KBM-7 (cell line): ENCODE measurements at places on chromosomes 16 and 17.

DNA sequence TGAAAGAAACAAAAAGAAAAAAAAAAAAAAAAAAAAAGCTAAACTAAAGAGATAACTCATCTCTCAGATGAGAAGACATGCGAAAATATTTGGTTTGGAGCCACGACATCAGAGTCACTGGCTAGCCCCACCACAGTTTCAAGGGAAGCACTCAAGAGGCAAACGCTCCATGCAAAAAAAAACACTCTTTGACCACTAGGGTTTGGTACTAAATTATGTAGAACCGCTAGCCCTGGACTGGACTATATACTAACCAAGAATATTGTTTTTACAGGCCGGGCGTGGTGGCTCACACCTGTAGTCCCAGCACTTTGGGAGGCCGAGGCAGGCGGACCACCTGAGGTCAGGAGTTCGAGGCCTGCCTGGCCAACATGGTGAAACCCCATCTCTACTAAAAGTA lies 37.3 kb downstream of the METTL16 start:
- DNase-seq: no peak

DNA sequence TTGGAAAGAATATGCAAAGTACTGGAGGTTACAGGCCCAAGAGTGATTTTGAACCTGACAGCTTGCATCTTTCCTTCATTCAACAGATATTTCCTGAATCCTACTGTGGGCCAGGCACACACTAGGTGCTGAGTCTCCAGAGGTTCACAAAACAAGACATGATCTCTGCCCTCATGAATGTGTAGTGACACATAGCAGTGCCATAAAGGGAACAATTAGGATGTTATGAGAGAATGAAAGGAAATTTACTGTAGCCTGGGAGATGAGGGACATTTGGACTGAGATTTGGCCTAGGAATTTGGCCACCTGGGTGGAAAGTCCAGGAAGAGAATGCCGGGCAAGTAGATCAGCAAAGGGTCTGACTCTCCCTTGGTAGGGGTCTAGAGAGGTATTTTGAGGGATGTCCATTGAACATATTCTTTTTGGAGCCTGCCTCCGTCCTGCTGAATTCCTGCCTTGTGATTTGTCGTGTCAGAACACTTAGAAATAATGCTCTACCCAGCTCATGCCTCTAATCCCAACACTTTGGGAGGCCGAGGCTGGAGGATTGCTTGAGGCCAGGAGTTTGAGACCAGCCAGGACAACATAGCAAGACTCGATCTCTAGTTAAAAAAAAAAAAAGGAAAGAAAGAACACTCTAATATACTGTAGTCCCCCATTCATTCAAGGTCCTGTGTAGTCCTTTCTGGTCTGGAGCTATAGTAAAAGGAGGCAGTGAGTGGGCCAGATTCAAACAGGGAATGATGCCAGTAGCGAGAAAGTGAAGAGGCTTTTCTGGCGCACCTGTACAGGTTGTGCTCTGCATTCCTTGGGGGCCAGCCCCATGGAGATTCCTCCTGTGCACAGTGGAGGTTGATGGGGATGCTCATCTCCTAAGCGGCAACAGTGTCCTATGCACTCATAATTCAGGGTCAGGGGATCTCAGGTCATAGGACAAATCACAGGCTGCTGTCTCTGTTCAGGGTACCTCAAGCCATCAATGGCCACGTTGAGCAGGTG lies 90.6 kb upstream of the CLEC18A start:
- no peak for DNase-seq

GRCh38 chr16:85610059-85610445 lies 3.1 kb upstream of the GSE1 start:
- no peak for DNase-seq

GRCh38 chr16:11625769-11626168 lies 39.0 kb upstream of the LITAF start:
- DNase-seq: no peak

DNA sequence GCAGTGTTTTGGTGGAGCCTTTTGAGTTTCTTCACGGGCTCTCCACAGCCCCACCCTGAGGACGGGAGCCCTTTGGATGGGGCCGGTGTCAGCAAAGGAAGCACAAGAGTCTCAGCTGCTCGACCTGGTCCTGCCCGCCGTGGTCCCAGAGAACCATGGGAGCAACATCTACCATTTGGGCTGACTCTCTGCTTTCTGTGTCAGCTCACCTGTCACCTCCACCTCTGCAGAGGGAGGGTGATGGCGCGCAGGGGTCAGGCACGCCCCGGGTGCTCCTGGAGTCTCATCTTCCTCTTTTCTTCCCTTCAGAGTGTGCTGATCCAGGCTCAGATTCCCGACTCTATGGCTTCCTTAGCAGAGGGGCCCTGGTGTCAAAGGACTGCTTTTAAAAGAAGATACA lies 171.7 kb downstream of the LAT start:
- DNase-seq: peak; percentile 22

GRCh38 chr17:21385281-21385845 lies 9.2 kb downstream of the KCNJ12 start:
- no peak for DNase-seq

- peak; percentile 60 for DNase-seq
Measured at GRCh38 chr16:46908540-46909372, 24.6 kb downstream of the GPT2 start.

- no peak for DNase-seq
Measured at GRCh38 chr16:49057391-49057790, 224.2 kb downstream of the CBLN1 start.

DNA sequence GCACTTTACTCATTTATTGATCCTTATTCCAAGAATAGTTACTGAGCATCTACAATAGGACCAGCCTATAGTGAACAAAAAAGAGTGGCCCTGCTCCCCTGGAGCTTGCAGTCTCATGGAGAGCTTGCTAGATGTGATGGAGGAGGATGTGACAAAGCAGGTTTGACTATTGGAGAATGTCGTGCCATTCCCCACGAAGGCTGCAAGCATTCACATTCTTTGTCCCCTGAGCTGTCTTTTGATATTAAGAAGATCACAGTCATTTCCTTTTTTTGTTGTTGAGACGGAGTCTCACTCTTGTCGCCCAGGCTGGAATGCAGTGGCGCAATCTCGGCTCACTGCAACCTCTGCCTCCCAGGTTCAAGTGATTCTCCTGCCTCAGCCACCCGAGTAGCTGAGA lies 115.0 kb upstream of the ADAMTS18 start:
- DNase-seq: no peak

DNA sequence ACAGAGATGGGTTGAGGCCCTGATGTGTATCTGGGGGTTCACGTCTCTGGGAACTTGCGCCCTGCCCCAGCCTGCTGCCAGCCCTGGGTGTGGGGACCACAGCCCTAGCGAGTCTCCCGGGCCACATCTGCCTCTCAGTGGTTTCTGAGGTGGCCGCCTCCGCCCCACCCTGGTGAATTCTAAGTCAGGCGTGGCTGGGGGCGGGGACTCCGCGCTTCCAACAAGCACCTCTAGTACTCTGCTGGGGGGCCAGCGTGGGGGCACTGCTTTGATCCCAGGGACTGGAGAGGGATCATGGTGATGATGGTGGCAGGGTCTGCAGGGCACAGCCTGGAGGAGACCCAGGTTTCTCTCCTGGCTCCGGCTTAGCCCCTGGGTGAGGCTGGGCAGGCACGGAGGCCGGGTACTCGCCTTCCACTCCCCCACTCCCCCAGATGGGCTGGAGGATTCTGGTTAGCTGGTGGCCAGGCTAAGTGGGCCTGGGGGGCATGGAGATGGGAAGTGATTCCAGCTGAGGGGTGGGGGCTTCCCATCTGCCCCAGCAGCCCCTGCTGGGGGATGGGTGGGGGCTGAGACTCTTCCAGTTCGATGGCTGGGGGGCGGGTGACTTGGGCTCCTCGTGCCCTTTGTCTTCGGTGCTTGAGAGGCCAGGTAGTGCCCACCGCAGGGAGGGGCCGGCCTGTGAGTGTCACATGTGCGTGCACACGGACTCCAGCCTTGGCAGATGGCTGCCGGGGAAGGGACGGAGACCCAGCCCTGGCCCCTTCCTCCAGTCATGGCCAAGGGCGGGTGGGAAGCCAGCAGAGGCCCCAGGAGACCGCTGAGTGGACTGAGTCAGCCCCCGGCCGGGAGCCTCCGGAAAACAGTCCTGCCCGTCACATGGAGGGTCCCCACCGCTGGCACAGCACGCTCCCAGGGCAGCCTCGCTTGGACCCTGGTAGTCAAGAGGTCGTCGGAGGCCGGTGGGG lies 3.9 kb downstream of the GLIS2 start:
- no peak for DNase-seq

DNA sequence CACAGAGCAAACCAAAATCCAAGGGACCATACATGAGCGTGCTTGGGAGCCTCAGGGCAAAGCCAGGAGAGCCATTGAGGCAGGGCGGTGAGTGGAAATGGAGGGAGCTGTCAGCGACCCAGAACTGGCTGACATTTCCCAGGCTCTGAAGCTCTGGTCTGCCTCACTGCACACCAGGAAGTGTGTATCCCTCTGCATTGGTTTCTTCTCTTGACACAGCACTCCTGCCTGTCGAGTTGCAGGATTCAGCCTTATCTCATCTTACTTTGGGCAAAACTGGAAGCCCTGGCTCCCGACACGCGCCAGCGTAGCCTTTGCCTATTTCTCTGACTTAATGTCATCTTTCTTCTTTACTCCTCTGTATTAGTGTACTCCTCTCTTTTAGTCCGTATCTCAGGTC lies 144.7 kb upstream of the HS3ST3A1 start:
- DNase-seq: no peak

DNA sequence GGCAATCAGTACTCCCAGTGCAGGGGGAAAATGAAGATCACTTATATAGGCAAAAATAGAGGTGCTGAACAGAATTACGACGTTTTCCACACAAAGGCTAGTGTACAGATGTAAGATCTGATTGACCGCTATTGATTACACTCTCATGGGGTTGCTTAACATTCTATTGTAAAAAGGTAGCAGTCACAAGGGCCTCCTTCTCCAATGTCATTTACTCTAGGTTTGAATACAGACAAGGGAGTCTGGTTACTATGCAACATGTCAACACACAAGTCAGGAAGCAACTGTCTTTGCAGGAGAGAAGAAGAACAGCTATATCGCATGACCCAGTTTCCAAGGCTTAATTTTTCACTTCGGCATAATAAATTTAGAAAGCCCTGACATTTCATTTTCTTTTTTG lies 7.9 kb downstream of the KRT37 start:
- no peak for DNase-seq

GRCh38 chr17:41777157-41777573 lies 9.3 kb downstream of the JUP start:
- DNase-seq: no peak

DNA sequence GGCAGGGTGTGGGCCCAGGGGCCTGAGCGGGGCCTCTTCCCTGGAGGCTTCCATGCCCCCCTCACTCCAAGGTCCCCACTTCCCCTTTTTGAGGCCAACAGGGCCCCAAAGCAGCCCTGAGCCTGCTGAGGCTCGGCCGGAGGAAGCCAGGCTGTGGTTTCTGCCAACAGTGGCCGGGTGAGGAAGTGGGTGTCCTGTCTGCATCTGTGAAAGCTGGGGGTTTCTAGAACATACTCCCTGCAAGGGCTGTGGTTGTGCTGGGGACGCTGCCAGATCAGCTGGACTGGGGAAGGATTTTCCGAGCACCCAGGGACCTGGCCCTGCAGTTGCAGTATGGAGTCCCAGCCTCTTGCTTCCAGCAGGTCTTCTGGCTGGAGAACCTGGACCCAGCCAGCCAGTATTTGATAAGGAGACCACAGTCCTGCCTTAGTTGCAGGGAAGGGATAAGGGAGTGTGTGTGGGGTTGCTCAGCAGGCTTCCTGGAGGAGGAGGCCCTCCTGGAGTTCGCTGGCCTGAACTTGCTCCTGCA lies 15.7 kb downstream of the ADCY7 start:
- peak; percentile 98 for DNase-seq

- no peak for DNase-seq
Measured at GRCh38 chr17:37084372-37084771, 135.6 kb downstream of the AATF start.

DNA sequence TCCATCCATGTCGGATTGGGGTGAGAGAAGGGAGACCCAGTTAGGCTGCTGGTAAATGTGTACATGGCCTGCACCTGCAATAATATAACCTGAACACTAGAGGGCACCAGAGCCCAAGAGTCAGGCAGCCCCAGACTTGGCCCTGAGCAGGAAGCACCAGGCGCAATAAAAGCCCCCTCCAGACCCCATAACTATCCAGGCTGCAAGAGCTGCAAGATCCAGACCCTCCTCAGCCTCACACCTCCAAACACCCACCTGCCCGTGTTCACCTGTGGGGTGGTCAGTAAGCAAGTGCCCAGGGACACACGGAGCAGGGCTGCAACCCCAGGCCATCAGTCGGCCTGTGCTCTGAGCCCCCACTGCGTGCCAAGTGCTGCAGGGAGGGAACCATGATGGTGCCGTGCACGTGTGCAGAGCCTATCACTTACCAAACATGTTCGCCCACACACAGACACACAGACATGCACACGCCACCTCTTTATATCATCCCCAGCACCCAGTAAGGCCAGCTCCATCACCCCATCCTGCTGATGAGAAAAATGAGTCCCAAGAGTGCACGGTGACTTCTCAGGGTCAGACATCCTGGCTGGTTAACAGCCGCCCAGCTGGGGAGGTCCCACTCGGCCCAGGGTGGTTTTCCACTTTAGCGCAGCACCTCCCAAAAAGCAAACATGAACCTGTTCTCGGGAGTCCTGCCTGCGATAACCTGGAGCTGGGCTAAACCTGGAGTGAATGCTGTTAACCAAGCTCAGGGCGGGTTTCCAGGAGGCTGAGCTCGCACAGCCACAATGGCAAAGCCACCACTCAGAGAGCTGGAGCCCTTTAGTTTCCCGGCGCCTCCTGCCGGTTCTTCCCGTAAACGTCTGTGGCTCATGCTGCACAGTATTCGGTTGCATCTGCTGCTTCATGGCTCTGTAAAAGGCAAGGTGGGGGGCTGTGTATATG lies 439.8 kb downstream of the SOX9 start:
- peak; percentile 54 for DNase-seq

DNA sequence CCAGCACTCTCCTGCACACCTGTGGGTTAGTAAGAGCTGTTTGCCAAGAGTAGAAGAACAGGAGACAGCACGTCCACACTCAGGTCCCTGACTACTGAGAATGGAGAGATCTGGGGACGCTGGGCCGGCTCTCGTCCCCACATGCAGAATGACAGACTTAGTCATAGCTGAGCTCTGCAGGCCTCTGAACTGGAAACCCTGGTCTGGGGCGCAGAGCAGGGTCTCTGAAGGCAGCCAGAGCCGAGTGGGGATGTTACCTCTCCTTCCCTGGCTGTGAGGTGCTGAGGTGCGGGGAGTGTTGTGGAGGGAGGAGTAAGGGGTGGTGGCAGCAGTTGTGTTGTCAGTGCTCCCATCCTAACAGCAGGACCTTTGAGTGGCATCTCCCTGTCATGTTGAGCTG lies 7.2 kb upstream of the JPT2 start:
- no peak for DNase-seq

- no peak for DNase-seq
Measured at GRCh38 chr17:52738791-52739190, 580.3 kb upstream of the CA10 start.

GRCh38 chr17:50906443-50906842 lies 40.3 kb upstream of the TOB1 start:
- no peak for DNase-seq

- no peak for DNase-seq
Measured at GRCh38 chr16:73011926-73012325, 36.0 kb downstream of the ZFHX3 start.

DNA sequence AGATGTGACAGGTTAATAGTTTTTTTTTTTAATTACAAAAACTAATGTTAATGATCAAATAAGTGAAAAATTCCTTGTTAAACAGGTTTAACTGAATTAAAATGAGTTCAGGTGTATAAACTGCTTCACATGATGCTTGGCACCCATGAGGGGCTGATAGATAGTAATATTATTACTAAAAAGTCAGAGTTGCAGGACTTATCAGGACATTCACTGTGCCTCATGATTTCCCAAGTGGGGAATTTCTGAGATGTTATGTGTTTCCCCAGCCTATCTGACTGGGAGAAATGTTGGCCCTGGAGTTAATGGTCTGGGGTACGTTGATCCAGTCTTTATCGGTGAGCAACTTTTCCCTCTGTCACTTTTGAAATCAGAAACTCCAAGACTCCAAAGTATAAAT lies 102.1 kb downstream of the PLCG2 start:
- no peak for DNase-seq
